BJ (cell line): ENCODE measurements at places on chromosomes 3 and 15.

DNA sequence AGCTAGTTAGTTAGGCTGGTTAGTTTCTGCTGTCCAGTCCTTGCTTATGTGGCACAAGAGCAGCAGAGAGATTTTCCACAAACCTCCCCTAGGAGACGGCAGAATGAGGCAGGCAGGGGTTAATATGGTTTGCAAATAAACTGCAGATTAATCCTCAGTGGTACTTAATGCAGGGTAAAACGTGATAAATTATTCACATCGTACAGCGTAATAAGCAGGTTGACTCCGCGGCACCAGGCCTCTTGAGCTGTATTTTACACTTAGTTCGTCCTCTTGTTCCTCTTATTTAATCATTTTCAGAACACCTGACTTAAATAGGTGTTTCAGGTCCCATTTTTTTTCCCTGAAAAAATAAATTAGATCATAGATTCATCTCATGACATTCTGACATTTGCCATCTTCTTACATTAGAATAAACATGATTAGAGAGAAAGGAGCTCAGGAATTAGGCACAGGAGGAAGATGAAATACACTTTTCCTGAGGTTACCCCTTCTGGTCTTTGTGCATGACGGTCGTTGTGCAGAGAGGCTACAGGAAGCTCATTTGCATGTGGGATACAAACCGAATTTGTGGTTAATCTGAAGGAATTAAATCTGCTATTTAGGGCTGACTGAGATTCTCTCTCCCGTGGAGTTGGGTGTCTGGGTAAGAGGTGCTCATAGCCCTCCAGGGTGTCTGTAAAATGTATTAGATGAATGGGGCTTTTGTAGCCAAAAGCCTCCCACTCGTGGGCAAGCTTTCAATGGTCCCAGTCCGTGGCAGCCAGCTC, 27.1 kb upstream of the VPS8 start:
- DNase-seq: no peak

DNA sequence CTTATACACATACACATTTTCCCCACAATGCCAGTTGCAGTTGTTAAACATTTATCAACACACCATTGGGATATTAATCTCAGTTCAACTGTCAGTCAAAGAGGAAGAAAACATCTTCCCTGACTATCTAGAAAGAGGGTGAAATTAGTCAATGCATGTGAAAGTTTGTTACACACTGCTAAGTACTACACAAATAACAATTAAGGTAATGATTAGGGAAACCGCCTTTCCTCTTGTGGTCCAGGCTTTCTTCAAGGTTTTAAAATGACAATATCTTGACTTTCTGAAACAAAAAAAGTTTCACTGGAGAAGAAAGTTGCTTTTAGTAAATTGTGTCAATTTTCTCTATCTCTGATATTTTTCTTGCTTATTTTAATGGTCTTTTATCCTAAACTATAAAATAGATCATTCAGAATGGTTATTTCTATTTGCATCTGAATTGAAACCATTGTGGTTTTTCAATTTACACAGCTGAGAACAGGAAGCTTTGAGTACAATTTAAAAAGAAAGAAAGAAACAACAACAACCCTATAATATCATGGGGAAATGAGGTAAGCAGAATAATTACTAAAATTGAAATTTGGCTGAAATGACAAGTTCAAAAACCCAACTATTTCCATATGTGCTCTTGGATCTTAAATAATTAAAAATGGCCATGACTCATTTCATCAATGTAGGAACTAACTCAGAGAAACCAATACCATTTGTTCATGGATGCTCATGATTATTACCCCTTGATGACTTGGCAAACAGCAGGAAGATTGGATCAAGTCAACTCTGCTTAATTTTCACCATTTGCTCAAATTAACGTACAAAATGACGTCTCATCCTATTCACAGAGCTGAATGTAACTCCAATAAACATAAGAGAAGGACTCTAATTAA, 31.7 kb downstream of the GPR149 start:
- no peak for DNase-seq

DNA sequence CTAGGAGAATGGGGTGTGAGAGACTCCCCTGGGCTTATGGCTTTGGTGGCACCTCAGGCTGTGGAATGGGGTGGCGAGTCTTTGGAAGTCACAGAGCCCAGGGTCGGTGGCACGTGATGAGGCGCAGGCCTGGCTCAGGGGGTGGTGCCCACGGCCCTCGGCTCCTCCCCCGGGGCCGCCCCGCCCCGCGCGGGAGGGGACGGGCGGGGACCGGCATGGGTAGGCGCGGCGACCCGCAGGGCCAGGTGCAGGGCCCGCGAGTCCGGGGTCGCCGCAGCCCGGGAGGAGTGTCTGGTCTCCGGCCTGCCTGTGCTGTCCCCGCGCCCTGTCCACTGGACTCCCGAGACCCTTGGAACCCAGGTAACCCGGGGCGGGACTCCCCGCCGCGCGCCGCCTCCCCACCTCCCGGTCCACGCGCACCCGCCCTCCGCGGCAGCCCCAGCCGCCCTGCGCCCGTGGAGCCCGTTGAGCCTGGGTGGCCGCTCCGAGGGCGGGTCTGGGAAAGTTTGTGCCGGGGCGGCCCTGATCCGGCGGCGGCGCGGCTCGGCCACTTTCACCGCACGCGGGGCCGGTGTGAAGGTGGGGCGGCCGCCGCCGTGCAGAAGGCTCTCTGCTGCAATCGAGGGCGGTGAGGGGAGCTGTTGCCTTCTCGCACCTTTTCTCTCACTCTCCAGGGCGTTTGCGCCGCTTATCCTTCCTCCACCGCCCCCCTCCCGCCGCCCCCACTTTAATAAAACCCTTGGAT, at the start of gene PAQR5:
TSS of gene PAQR5 (plus strand) at position 216 of the 745 bp plus-strand sequence. CDS start 61,169 bp downstream, outside the sequence.
- DNase-seq: no peak

DNA sequence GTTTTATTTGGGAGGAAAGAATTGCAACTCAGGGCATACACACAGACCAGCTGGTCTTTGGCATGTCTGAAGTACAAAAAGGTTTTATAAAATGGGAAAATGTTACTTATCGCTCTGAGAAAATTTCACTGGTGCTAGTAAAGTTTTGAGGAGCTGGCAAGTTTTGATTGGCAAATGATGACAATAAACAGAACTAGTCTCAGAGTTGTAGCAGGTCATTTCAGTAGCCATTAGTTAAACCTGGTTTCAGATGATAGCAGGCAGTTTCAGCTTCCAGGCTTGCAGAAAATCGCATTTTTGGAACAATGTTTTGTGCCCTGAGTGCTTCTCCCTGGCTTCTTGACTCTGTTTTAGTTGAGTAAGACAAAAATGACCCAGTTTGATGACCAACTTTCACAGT, 10.7 kb downstream of the B2M start:
- DNase-seq: no peak

GRCh38 chr3:101155825-101156224, 162.6 kb upstream of the ABI3BP start:
- DNase-seq: no peak

DNA sequence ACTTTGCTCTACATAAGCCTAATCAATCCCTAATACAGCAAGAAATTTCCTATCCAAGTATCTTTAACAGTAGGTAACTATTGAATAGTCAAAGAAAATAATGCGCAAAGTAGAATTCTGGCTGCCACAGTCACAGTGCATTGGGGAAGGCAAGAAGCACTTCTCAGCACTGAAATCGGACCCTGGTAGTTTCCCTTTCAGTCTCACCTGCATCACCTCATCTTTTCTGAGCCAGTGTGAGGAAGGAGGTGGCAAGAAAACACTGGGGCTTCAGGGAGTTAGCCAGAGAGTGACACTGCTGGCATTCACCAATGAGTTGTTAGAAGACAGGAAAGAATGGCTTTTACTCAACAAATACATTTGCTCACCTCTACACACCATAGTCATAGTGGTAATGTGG, 8.3 kb downstream of the TRIM42 start:
- no peak for DNase-seq

GRCh38 chr15:96348112-96349027, 17.9 kb downstream of the NR2F2 start:
- no peak for DNase-seq

DNA sequence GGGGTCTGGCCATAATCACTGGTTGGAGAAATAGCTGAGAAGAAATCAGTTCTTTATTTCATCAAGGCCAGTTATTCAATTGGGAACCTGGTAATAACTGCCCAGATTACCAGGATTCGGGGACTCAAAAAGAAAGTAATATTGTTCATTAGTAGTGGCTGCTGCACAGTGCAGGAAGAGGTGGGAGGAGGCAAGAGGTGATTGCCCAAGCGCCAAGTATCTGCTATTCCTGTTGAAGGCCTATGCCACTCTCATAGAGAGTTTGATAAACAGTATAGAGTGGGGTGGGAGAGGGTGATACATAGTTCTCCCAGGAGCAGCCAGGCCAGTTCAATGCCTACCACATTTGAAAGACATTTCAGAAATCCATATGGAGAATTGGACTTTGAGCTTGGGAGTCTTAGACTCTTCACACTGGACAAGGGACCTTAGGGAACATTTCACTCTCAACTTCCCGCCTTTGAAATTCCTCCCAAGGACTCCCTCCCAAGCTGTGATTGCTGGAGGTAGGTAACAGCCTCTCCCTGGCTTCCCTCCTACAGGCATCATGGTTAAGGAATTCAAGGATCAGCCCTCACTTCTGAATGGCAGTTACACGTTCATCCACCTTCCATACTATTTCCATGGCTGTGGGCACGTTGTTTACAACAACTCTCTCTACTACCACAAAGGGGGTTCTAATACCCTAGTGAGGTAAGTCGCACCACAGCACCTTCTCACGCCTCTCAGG, 59.8 kb downstream of the GLDN start:
- no peak for DNase-seq
